ENCODE measurements at places on chromosomes 5 and 9.

- no peak for DNase-seq
Measured at GRCh38 chr5:98231089-98231488, 542.4 kb upstream of the RGMB start.

DNA sequence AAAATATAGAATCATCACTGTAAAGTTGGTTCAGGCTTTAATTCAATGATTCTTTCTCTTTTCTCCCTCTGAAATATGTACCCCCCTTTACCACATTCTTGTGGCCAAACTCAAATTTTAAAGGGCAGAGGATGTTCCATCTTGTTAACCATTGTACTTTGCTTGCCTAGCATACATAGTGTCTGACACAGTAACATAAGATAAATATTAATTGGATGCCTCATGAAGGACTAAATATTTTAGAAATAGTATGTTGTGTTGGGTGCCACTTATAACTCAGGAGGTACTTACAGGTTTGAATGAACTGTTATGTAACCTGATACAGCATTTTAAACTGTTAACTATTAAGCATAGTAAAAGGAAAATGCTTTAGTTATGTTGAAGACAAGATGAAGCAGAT is 71.5 kb downstream of the NIPBL start:
- DNase-seq = no peak

- no peak for DNase-seq
Measured at GRCh38 chr5:68528821-68529273, 313.3 kb downstream of the PIK3R1 start.

GRCh38 chr5:176391999-176392398 is 3.4 kb downstream of the HIGD2A start:
- no peak for DNase-seq

GRCh38 chr5:78893940-78894677 is 91.0 kb downstream of the ARSB start:
- DNase-seq = no peak

DNA sequence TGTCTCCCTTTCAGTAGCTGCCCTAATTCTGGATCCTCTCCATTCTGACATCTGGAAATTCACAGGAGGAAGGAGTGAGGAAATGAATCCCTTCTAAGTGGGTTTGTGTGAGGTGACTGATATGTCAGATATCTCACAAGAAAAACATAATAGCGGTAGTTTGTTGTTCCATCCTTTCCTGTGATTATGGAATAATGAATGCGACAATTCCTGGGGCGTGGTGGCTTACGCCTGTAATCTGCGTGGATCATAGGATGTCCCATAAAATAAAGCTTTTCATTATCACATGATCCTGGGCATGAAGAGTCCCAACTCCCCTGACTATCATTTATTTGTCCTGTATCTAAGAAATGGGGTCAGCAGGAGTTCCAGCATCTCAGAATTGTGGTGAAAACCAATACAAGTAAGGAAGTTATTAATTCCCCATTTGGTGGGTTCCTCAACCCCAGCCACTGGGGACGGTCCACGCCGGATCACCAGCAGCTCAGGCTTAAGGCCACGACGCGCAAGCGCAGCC is 375 bp upstream of the C5orf24 start:
- DNase-seq = no peak

DNA sequence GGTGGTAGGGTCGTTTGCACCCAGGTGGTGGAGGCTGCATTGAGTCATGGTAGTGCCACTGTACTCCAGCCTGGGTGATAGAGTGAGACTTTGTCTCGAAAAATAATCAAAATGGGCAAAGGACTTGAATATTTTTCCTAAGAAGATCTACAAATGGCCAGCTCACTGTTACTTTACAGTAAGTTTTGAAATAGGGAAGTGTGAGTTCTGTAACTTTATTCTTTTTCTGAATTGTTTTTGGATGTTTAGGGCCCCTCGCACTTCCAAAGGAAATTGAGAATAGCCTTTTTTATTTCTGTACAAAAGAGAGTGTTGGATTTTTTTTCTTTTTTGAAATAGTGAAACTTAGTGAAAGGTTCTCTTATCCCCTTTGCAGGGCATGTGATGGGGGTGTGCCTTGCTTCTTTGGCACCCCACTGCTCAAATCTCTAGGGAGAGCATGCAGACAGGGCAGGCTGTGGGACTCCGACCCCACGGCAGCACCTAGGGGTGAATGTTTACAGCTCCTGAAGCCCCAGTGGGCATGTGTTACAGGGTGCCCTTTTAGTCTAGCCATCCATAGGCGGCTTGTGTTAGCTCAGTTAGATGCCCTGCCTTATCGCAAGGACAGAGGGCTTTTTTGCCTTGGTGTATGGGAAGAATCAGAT is 33.3 kb downstream of the GPBP1 start:
- no peak for DNase-seq

DNA sequence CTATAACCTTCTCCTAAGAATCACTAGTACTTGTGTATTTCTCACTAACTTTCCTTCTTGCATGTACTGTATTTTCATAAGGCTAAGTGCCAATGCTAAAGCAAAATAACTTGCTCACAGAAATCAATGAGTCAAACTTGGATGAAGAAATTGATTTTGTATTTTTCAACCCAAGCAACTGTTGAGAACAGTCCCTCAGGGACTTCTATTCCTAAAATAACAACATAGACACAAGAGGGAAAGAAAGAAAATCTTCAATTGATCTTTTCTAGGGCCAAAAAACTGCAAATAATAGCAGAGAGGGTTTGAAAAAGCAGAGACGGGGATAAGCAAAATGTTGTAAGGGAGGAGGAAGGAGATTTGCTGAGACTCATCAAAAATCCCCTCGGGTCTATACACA is 69.8 kb downstream of the HABP4 start:
- DNase-seq = no peak

DNA sequence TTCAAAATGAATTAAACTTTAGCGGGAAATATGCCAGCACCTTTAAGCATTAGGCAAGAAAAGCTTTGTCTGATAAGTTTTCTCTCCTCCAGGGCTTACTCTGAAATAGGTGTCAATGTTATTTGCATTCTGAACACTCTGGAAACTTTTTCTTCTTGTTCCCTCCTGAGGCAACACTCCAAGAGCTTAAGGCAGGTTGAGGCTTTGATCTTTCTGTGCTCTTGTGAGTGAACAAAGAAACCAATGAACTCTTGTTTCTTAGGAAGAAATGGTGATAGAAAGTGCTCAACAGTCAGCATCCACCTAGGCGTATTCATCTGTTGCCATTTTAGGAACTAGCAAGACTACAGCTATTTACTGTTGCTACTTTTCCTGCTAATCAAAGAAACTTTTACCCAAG is 259.8 kb downstream of the NFIB start:
- DNase-seq = no peak

- DNase-seq = no peak
Measured at GRCh38 chr5:168557389-168557788, 21.8 kb downstream of the PANK3 start.

GRCh38 chr5:178090856-178091255 is 22.5 kb upstream of the N4BP3 start:
- no peak for DNase-seq

DNA sequence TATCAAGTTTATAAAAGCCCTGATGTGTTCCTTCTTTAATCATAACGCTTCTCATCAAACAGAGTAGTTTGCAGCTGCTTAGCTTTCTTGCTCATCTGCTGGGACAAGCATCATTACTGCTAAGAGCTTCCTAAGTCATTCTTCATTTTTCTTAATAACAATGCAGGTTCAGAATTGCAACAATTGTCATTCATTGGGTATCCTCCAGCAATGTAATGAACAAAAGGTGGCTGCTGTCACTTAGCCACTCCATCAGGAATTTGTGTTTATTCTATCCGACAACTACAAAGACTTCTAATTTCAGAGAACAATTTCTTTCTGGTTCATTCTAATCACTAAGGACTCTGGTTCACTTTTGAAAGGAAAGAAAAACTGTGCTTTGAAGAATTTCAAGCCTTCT is 836.7 kb upstream of the CDH10 start:
- no peak for DNase-seq

DNA sequence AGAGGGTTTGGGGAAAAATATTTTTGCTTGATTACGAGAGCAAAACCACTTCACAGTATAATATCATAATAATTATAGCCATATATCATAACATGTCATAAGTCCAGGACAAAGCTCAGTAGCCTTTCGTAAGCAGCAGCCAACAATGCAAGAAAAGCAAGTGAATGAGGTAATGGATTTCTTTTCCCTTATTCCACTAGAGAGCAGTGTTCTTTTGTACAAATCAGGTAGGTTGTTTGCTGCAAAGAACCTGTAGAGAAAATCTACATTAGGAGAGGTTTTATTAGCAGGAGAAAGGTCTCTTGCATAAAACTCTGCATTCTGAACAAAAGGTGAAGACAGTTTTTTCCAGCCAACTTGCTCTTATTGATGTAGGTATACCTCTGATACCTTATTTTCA is 1033.4 kb downstream of the TLE4 start:
- no peak for DNase-seq

GRCh38 chr5:123709422-123709821 is 197.4 kb downstream of the CSNK1G3 start:
- no peak for DNase-seq

DNA sequence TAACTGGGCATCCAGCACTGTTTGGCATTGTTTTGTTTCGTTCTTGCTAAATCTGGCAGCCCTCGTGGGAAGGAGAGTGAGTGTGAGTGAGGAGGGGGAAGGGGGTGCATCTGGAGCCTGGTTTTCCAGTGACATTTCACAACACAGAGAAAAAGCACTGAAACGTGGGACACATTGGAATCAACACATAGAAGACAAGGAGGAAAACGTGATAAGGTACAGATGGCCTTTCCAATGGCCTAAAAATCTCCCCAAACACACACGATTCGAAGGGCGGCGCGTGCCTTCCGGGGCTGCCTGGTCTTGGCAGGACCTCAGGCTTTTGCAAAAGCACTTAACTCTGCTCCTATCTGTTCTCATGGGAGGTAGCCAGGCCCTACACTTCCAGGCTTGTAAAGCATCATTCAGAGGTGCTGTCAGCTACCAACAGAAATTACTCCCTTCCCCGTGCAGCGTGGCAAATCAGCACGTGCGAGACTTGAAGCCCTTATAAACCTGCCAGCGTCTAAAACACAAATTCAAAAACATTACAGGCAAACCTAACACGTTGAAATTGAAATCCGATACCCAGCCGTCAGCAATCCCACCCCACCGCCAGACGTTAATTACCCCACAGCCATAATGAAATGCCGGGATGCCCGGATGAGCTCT is 129.4 kb downstream of the OLFM1 start:
- DNase-seq = no peak

DNA sequence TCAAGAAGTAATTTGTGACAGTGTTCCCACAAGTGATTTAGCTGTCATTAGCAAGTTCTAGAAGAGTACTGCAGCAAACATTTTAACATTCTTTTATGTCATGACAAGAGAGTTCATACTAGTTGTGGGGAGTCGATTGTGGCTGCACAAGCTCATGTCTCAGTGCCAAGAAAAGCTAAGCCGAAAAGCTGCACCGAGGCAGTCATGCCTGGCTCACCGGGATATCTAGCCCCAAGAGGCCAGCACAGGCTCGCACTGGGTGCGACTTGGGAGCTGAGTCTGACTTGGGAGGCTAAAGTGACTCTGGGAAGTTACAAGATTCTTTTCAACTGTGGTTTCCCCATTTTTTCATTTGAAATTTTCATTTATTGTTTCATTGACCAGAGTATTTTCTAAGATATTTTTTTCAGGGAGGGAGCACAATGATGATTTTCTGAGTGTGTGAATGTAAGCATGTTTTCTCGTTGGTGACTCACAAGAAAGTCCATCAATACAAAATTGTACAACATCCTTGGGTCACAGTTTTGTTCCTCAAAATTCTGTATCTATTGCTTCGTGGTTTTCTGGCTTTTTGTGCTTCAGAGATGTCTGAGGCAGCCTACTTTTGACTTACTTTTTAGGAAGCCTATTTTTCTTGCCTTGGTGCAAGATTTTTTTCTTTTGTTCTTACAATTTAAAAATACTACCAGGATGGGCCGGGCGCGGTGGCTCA is 18.7 kb downstream of the CAST start:
- no peak for DNase-seq

GRCh38 chr5:115227281-115227680 is 35.4 kb downstream of the PGGT1B start:
- DNase-seq = no peak

DNA sequence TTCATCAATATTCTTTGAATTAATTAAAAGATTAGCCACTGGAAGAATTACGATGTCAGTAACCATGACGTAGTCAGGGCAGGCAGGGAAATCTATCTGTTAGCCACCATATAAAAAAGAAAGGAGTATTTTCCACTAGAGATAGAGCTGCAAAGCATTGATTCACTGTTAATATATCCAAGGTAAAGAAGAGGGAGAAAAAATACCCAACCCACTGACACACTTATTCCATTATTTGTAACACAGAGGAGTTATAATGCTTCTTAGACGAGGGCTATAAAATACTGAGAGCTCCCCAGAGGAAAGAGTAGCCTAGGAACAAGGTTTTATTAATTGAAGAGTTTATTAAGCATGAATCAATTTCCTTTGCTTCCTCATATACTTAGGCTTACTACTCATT is 382.2 kb upstream of the CDH6 start:
- DNase-seq = no peak

- no peak for DNase-seq
Measured at GRCh38 chr9:108727580-108728111, 128.1 kb downstream of the ACTL7B start.

- no peak for DNase-seq
Measured at GRCh38 chr9:82410306-82410705, 421.7 kb downstream of the SPATA31D1 start.

- DNase-seq = no peak
Measured at GRCh38 chr5:178826216-178826615, 33.5 kb upstream of the ZNF354B start.

DNA sequence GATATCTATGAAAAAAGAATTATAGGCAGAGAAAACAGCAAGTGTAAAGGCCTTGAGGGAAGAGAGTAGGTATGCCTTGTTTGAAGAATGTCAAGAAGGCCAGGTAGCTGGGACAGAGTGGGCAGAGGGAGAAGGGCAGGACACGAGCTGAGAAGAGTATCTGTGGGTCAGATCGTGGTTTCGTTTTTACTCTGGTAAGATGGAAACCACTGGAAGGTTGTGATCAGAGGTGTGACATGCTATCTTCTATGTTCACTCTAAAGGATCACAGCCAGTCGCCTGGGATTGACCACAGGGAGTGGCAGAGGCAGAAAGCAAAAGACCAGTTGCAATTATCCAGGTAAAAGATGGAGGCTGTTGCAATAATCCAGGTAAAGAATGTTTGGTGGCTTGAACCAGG is 12.6 kb upstream of the ARHGAP26 start:
- no peak for DNase-seq

DNA sequence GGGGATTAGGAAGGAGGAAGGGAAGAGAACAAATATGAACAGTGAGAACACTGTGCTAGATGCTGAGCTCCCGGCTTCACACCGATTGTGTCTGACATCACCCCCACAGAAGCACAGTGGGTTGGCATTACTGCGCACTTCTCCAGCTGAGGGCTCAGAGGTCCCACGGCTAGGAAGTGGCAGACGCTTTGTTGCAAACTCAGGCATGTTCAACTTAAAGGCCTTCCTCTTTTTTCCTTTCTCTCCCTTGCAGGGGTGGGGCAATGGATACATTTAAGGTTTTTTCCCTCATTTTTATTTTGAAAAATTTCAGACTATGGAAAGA is 15.5 kb upstream of the SHB start:
- DNase-seq = no peak
